ENCODE measurements at places on chromosomes 6 and 20.

DNA sequence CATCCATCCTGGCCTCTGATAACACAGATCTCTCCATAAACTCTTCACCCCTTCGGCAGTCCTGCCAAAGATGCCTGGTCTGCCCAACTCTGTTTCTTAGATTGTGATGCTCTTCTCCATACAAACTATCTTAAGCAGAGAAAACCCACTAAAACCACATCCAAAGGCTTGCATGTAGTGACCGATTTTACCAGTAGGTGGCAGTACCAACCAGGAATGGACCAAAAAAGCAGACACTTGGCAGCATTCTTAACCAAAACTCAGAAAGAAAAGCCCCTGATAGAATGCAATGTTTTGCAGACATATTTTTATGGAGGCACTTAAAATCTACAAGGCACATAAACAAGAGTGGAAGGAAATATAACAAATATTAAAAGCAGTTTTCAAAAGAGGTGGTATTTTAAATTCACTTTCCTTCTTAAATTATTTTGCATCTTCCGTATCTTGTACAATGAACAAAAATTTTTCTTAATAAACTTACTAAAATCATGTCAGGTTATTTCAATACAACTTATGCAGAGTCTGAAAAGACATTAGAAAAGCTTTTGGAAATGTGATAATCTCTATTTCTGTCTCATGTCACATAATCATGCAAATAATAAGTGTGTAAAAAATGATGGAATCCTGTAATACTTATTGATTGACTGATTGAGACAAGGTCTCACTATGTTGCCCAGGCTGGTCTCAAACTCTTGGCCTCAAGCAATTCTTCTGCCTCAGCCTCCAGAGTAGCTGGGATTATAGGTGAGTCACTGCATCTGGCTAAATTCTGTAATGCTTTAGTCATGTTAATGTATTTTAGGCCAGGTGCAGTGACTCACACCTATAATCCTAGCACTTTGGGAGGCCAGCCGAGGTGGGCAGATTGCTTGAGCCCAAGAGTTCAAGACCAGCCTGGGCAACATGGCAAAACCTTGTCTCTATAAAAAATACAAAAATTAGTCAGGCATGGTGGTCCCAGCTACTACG is 29.4 kb downstream of the LRP11 start:
- peak; percentile 55 for DNase-seq

GRCh38 chr20:58747211-58747610 is 54.6 kb downstream of the NPEPL1 start:
- DNase-seq, result no peak

- no peak for DNase-seq
These were observed 129.3 kb downstream of the AFG1L start for GRCh38 chr6:108423982-108424705.

- DNase-seq, result no peak
These were observed 12.6 kb downstream of the HCK start for GRCh38 chr20:32064667-32065066.

DNA sequence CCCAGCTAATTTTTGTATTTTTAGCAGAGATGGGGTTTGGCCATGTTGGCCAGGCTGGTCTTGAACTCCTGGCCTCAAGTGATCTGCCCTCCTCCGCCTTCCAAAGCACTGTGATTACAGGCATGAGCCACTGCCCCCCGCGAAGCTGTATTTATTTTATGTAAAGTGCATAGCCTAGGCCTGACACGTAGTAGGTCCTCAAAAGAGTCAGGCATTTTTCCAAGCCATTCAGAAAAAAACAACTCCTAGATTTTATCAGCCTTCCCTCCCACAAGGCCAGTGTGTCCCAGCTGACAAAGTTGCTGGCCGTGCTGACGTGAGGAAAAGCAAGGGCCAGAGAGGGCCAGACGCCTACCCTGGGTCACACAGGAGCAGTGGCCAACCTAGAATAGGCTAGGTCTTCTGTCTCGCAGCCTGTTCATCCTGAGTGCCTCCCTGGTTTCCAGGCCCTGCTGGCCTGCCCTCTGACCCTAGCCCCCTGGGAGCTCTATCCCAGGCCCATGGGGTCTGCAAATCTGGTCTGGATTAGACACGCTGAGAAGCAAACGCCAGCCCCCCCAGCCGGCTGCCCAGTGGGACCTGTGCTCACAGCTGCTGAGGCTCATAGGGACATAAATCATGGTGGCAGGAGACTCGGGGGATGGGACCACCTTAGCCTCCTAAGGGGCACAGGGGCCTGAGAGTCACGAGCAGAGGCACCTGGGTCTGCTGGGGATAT is 11.8 kb downstream of the TCF15 start:
- no peak for DNase-seq

DNA sequence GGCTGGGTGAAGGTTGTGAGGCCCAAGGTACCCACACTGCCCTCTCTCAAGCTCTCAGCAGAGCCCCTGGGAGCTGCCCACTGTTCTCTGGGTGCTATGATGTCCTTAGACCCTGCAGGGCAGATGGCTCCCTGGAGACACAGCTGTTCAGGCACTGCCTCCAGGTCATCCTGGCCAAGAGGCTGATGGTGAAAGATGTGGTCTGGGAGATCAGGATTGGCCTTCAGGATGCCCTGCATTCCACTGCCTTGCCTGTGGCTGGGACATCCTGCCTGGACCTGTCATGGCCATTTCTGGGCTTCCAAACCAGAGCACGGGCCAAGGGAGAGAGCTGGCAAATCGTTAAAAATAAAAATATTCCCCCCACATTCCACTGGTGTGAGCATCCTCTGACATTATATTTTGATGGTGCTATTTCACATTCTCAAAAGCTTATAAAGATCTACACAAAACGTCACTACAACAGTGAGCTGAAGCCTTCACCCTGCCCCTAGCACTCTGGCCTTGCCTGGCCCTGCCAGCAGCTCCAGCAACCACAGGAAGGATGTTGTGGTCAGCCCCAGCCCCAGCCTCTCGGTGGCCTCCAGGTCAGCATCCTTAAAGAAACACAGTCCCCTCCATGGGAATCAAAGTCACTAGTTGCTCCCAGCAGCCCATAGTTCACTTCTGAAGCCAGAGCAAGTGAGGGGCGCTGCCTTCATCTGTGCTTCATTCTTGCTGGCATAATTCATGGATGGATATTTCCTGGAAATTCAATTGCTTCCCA is 13.5 kb upstream of the KCNK16 start:
- DNase-seq, result no peak

- peak; percentile 58 for DNase-seq
These were observed at the start of gene PPT2 for GRCh38 chr6:32153564-32154513. PPT2 (plus strand) TSS chr6:32154141; CDS start chr6:32154595, 454 bp downstream.

DNA sequence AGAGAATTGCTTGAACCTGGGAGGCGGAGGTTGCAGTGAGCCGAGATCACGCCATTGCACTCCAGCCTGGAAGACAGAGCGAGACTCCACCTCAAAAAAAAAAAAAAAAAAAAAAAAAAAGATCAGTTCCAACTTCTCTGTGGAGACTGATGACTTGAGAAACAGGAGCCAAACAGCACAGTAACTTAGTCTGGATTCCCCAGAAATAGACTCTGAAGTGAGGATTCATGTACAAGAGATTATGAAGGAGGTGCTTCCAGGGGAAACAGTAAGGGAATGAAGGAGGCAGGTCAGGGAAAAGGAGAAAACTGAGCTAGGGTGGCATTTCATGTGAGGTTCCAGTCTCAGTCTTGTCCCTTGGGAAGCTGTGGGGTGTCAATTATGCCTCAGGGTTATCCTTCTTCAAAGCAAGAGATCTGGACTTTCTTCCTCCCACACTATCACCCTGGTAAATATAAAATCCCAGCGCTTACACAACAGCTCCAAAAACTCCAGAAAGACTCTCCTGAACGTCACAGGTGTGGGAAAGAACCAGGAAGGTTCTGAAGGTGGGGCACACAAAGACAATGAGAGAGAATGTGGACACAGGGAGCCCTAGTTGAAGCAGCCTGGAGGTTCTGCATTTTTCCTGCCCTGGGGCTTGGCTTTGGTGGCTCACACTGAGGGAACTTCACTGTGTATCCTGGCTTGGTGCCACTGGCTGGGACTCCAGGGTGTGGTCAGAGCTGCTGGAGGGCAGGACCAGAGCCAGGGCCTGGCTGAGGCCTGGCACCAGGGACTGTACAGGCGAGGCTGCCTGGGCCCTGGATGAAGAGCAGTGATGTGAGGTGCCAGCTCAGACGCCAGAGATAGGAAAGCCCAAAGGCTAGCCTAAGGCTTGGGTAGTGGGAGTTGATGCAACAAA is 46.8 kb downstream of the PCNA start:
- no peak for DNase-seq

GRCh38 chr6:12051861-12052368 is 39.8 kb downstream of the HIVEP1 start:
- no peak for DNase-seq

- peak; percentile 44 for DNase-seq
These were observed 38.3 kb downstream of the ARHGAP18 start for GRCh38 chr6:129671442-129672340.

GRCh38 chr20:34512266-34512954 is 3.8 kb upstream of the DYNLRB1 start:
- DNase-seq, result no peak

GRCh38 chr20:32522776-32523612 is 62.1 kb downstream of the NOL4L start:
- DNase-seq, result no peak

GRCh38 chr6:148307405-148307804 is 35.2 kb upstream of the SASH1 start:
- no peak for DNase-seq

DNA sequence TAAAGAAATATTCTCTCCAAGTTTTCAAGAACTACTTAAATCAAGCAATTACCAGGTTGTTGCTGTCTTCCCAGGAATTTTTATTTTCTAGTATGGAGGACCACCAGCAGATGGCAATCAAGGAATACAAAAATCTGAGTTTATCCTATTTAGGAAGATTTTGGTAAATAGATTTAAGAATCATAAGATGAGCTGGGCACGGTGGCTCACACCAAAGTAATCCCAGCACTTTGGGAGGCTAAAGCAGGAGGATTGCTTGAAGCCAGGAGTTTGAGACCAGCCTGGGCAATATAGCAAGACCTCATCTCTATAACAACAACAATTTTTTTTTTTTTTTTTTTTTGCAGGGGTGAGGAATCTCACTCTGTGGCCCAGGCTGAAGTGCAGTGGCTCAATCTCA is 19.3 kb upstream of the SEC63 start:
- no peak for DNase-seq

DNA sequence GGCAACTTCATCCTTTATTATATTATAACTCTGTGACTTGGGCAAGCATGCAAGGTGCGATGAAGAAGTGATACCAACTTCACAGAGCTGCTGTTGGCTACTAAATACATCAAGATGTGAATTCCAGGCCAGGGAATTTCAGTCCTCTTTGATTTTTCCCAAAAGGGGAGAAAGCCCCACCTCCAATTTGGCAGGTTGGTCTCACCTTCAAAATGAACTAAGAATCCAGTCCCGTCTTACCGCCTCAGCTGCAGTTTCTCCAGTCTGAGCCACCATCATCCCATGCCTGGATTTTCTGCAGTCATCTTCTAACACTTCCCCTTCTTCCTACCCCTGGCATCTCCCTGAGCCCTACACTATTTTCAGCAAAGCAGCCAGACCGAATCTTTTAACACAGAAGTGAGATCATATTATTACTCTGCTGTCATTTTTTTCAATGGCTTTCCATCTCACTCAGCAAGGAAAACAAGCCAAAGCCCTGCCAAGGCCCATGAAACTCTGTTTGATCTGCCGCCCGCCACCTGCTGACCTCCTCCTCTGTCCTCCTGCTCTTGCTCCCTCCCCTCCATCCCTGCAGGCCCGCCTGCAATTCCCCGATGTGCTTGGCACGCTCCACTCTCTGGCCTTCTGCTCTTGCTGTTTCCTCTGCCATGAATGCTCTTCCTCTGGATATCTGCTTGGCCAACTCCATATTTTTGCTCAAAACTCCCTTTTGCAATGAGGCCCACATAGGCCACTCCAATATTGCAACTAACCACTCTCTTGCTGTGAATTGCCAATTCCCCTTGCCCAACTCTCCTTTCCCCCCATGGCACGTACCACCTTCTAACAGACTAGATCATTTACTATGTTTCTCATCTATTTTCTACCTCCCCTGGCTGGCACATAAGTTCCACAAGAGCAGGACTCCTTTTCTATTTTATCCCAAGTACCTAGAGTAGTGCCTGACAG is 46.0 kb upstream of the TAGAP start:
- no peak for DNase-seq

DNA sequence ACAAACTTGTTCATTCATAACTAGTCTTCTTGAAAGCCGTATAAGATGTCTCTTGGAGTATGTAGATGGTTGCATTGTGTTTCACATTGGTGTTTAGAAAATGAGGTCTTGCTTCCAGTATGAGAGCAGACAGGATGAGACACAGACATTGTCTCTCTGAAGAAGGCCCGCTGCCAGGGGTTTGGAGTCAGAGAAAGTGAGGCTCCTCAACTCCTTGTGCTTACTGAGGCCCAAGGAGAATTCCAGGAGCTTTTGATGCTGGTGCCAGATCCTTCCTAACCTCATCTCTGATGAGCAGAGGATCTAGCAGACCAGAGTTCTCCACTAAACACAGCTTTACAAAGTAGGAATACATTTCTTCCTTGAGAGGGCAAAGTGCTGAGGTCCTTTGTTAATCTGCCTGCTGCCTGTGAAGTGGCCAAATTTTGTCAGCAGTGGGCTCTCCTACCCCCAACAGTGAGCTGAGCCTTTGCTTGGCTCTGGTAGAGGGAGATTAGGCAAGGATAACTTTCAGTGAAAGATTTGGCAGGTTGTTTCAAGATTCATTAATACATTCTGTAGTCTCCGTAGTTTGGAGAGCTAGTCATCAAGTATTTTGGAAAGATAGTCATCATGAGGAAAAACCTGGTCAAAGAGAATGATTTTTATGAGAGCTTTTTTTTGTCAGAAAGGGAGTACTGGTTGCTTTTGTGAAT is 9.7 kb downstream of the MAPRE1 start:
- DNase-seq, result no peak

GRCh38 chr20:11686820-11687543 is 230.7 kb upstream of the BTBD3 start:
- DNase-seq, result no peak

- no peak for DNase-seq
These were observed 75.1 kb downstream of the ARID1B start for GRCh38 chr6:156852147-156852857.

DNA sequence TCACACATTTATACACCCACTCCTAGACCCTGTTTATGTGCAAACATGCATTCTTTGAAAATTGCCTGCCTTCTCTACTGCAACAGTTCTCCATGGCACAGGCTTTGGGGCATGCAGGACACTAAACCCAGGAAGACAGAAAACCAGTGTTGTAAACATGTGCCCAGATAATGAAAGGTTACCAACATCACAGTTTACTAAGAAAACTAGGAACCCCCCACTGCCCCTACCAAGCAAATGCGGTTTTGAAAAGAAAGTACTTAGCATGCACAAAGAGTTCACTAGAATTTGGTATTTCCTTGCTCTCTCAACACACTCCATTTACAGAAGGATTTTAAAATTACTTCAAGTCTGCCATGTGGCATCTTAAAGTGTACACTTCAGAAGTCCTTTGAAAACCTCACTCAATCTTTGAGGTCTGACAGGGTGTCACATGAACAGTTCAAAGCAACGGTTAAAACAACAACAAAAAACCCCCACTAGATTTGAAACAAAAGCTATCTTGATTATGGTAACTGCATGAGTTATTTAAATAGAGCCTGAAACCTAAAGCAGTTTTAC is 245.0 kb downstream of the GMPR start:
- peak; percentile 15 for DNase-seq
